GM13976 (cell line): ENCODE measurements at places on chromosomes 4 and X.

- DNase-seq: no peak
Measured at GRCh38 chr4:2163311-2163821, 78.6 kb downstream of the HAUS3 start.

GRCh38 chrX:74521961-74522751 lies 92.3 kb downstream of the RLIM start:
- no peak for DNase-seq

DNA sequence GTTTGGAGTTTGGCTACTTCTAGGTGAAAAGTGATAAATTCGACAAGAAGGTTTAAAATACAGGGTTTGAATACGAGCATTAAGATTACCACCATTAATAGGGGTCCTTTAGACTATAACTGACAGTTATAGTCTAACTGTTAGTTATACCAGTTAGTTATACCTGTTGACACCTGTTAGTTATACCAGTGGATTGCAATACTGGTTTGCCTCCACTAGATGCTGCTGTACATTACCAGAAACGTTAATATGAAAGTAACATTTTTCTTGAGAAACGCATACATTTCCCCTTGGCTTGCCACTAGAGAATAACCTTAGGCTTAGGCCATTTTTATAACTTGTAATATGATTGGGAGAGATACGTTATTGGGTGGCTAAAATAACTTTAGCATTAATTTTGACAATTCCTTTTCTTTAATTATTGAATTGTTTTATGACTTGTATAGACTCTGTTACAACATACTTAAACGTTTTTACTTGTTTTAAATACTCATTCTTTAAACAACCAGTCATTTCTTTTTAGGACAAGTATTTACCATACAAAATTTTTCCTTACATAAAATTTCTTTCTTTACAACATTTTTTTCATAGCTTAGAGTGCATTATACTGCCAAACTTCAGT lies 911.2 kb downstream of the FSTL5 start:
- peak; percentile 46 for DNase-seq

GRCh38 chr4:33940281-33940680 lies 2304.0 kb downstream of the ARAP2 start:
- DNase-seq: no peak

- DNase-seq: peak; percentile 49
Measured at GRCh38 chr4:78644744-78645330, 93.3 kb downstream of the ANXA3 start.

DNA sequence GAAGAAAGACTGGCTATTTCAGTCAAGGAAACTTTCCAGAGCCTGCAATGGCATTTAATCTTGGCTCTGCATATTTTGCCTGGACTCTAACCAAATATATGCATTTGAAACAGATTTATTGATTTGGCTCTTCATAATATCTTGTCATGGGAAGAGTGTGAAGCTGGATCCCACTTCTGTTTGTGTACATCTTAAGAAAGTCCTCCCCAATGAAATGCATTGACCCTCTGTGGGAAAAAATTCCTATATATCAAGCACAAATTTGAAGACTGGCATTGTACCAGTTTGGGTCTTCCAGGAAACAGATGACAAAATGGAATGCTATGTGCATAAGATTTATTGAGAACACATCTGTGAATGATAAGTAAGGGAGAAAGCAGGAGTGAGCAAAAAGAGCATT lies 897.3 kb upstream of the TENM3 start:
- no peak for DNase-seq

DNA sequence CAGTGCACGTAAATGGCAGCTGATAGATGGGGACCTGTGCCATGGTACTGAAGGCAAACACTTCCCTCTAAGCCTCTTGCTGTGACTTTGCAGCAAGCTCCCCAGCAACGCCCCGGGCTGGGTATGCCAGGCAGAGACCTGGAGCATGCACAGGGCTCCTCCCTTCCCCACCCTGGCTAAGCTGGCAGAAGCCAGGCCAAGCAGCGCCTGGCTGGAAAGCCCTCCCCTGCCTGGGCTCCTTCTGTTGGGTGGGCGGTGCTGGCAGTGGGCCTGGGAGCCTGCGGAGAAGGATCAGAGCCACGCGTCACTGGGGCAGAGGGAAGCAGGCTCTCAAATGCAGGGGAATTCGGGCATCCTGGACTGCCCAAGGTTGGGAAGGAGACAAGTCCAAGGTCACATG lies 3.6 kb downstream of the ATP2B3 start:
- DNase-seq: no peak

DNA sequence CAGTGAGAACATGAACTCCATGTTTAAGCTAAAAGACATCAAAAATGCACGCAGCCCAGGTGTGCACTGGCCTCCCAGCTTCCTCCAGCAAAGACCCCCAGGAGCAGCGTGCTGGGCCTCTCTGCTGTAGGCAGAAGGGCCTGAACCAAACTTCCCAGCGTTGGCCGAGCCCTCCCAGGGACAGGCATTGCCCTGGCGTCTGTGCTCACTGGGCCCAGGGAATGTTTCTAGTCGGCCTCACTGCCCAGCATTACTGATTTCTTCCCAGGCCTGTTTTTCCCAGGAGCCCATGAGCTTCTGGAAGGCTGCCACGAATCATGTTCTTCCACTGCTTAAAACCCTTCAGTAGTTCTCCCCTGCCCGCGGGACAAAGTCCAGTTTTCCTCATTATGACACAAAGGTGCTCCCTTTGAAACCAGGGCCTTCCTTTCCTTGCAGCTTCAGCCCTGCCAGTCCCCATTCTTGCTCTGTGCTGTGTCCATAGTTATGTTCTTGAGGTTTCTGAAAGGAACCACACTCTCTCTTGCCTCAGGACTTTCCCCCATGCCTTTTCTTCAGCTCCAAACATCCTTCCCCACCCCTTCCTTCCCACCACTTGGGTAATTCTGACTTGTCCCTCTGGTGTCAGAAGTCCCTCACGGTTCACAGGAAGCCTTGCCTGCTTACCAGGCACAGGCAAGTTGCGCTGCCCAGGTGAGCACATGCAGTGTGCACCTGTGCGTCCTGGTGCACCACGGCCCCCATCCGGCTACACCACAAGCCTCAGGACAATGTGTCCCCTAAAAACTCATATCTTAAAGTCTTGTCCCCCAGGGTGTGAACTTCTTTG lies 93.4 kb upstream of the ENPP6 start:
- no peak for DNase-seq

DNA sequence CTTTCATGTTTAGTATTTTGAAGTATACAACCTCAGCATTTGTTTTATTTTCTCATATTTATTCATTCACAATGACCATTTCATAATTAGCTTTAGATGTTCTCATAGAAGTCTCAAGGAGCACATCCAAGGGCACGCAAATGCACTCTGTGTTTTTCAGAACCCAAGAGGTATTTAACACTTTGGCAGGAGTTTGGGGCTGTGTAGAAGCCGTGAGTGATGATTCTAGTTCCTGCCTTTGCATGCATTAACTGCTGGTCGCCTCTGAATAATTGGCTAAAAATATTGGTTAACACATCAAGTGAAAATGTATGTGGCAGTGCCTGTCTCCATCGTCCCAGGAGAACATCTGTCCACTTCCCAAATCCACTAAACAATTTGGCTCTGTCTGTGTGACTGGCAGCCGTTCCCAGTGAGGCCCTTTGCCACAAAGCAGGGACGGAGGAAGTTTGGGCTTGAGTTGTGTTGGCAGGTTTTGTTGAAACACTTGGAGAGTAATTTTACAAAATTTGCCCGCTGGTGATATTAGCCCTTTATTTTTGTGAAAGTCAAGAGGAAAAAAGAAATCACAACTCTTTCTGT lies 730.7 kb upstream of the SLIT2 start:
- DNase-seq: no peak

GRCh38 chr4:85995361-85995760 lies 364.5 kb downstream of the MAPK10 start:
- no peak for DNase-seq

- DNase-seq: no peak
Measured at GRCh38 chrX:16585486-16586376, 64.2 kb upstream of the S100G start.

- DNase-seq: no peak
Measured at GRCh38 chr4:177266506-177266905, 43.2 kb upstream of the NEIL3 start.

DNA sequence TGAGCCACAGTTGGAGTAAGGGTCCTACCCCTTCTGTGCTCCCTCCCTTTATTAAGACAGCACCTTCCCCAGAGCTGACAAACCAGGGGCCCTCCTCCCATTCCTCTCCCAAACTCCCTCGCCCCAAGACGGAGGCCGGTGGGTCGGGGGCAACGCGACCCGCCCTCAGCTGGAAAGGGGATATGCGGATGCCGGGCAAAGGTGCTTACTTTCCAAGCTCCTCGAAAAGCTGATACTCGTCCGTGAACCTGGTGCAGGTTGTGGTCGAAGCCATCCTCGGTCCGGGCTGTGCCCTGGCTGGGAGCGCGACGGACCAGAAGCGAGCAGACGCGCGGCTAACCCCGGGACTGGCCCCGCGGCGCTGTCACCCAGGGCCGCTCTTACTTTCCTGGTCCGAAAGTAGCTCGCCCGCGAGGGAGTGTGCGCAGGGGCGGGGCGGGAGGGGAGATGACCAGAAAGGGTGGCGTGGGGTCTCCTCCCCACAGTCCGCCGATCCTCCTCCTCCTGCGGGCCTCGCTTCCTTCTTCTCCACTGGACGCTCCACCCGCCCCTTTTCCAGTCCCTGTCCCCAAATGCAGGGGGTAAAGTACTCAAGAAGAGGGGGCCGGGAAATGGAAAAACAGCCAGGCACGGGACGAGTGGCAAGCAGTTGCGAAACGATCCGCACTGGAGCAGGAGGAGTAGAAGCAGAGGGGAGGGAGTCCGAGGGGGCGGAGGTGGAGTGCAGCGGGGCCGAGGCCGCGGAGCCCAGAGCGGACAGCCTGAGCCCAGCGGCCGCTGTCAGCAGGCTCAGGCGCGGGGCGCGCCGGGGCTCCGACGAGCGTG lies 531 bp downstream of the CAMK2D start:
- DNase-seq: peak; percentile 68

- no peak for DNase-seq
Measured at GRCh38 chr4:28675582-28675981, 1814.9 kb downstream of the STIM2 start.
